ENCODE measurements at places on chromosomes 4 and X. TPM values are rescaled to one million over a fixed set of nuclear protein-coding genes. Genes with fewer than 3 reads are reported as not detected.

APEX2 gene
- 7.4 TPM for total RNA-seq

LPAR4 gene
- total RNA-seq, result 0.13 TPM

HSD17B10 gene
- total RNA-seq, result 61.2 TPM

MTTP gene
- not detected for total RNA-seq

CXCL9 gene
- not detected for total RNA-seq
